Suppressor macrophage treated with lipopolysaccharide for 4 hours (primary cell): ENCODE measurements at places on chromosomes 16 and 17.
A peak's percentile ranks its signal among the peaks of the same experiment; 100 is the strongest.

DNA sequence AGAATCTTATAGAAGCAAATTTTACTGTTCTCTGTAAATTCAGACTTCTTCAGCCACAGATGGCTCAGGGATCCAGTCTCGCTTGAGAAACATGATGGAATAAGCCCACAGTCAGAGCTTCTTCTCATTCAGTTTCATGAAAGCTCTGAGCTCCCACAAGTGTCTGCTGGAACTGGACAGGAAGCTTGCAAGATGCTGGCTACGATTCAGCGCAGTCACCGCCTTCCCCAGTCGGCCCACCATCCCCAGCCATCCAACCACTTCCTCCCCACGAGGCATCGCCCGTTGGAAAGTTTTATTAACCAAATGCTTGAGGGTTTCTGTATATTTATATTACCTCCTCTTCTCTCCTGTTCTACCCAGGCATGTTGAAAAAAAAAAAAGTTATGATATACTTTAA, 171.7 kb downstream of the ZFHX3 start:
- peak; percentile 91 for DNase-seq

GRCh38 chr16:69399361-69399760, 13.6 kb upstream of the TERF2 start:
- DNase-seq, result no peak

DNA sequence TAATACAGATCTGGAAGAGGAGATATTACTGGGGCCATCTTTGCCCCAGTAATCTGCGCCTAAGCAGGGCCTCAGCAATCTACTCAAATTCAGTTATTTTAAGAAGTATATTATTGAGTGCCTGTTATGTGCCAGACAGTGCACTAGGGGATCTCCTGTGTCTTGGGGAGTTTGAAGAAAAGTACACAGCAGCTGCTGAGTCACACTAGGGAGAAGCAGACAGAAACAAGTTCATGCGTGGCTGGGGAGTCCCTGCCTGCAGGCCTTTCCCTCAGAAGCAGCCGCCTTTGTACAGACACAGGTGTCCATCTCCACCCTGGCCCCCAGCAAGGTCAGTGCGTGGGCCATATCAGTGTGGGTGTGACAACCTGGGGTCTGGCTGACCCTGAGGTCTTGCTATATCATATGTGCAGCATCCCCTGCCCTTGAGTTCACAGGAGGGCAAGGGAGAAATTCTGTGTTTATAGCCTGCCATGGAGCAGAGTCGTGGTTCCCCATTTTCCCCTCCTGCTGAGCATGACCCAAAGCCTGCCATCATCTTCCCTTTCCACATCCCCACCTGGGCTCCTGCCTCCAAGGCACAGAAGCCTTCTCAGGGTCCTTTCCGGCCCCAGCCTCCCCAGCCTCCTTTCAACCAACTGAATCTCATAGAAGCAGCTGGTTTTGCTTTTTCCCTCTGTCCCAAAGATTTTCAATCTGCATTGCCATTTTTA, 229.9 kb upstream of the SDK2 start:
- DNase-seq, result peak; percentile 60

GRCh38 chr17:45628019-45628418, 137.5 kb upstream of the PLEKHM1 start:
- no peak for DNase-seq

DNA sequence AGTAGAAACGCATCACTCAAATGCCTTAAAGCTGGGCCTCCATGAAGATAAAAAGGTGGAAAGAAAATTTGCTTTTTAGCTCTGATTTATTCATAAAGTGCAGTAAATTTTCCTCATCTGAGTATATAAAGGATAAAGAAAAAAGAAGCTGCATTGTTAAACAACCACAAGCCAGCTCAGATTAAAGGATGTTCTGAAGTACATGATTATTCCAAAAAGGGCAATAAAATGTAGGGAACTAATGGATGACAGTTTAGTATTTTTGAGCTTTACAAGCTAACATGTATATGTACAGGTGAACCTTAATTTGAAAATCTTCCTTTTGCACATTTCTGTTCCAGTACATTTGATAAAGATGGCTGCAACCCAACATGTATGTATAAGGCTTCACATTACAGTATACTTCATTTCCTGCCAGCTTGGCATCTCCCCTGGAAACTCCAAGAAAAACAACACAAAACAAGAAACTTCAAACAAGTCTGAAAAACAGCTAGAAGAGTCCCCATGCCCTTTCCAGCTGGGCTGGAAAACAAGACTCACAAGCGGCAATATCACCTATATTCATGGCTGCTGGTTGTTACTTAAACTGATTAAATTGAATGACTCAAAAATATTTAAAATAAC, 225.7 kb downstream of the CEP112 start:
- no peak for DNase-seq

- no peak for DNase-seq
Measured at GRCh38 chr16:76576526-76576925, 299.3 kb downstream of the CNTNAP4 start.

GRCh38 chr17:63760771-63761539, 12.4 kb downstream of the CCDC47 start:
- peak; percentile 41 for DNase-seq

DNA sequence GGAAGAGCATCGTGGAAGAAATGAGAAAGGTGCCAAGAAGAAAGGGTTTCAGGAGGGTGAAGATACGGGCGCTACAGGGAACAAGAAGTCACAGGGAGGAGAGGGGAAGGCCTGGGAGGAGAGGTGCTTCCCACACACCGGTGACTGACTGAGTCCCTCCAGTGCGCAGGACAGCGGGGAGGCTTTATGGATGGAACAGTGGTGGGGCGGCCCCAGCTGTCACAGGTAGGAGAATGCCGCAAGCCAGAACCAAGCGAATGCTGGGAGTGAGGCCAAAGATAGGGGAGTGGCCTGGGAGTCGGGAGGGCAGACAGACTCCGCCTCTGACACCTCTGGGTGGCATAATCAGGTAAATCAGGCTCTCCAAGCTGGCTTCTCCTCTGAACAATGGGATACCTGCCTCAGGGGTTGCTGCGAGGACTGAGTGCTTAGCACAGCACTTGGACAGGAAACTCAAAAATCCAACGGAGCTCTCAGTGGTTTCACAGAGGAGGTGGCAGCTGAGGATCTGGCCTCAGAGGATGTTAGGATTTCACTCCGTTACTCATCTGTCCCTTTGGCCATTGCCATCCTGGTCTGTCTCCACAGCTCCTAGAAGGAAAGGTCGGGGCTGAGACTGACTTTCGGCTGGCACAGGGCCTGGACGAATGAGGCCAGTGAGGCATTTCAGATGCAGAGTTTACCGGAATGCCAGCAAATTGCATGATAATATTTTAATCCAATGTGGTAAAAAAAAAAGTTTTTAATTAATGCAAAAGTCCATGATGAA, 717 bp upstream of the CNP start:
- peak; percentile 50 for DNase-seq

DNA sequence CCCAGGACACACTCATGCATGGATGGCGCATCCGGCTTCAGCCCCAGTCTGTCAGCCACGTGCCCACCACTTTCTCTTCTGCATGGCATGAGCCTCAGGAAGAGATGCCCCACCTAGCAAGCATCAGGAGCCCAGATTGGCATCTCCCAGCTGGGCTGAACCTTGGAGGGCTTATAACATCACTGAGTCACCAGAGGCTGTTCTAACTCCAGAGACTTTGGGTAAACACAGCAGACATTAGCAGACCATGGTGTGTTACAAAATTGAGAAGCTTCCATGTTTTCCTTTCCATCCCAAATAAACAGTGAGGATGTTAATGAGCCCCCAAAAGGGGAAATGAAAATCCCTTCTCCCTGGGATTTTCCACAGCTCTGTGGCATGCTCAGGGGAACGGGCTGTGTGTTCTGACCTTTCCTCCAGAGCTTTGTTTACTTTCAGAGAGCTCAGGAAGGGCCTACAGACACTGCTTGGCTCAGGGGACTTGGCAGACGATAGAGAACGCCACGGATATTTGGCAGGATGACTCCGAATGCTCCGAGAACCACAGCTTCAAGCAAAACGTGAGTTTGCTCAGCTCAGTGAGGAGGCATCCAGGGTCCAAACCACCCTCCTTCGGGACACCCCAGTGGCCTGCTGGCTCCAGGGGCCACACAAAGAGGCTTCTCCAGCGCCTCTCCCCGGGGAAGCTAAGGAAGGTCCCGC, 16.5 kb downstream of the GLP2R start:
- DNase-seq, result no peak

DNA sequence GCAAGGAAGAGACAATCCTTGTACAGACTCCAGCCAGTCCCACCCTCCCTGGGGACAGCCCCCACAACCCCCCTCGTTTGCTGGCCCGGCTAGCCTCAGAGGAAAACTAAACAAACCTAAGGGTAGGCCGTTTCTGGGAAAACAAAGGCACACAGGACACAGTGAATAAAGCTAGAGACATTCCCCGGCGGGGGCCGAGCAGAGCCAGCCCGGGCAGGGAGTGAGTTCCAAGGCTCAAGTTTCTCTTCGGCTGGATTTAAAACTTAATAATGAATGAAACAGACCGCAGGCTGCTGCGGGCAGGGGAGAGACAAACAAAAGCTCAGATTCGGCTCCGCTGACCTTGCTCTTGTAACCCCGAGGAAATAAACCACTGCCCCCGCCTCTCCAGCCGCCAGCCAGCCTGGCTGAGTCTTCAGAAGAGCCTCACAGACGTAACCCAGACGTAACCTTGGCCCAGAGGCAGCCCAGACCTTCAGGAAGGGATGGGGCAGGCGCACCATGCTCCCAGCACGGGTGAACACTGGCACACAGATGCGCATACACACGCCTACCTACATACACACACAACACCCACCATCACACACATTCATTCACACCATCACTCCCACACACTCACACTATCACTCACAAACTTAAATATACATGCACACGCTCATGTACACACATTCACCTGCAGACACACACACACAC, 216.0 kb downstream of the ZNF423 start:
- no peak for DNase-seq

DNA sequence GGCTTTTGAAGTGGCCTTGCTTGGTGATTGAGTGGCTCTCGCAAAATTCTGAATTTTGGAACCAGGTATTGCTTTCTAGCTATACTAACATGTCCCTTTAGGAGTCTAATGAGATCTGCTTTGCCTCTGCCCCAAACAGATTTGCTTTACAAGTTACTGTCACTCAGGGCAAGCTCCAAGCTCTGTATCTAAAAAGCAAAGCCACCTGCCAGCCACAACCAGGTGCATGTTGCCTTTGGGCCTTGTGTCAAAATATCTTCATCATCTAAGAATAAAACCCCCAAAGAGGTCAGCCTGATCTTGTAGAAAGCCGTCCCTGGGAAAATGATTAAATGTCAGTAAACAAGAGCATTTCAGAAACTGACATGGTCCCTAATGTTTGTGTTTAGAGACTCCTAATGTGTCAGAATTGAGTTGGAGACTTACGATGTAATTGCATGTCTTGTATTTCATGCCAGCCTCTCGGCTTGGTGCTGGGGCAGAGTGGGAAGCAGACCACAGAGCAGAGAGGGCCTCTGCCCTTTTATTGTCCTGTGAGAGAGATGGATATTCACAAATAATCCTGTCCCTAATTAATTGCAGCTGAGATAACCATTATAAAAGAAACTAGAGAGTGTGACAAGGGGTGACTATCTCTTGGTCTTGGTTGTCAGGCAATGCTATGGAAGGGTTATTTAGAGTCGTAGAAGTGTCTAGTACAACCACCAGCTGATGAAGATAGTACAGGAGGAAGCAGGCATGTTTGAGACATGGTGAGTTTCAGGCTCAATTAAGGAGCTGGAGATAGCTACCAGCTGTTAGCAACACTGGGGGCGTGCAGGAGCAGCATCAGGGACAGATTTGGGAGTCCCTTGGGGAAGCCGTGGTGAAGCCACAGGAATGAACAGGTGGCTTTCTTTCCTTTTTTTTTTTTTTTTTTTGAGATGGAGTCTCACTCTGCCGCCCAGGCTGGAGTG, 90.7 kb downstream of the PITPNC1 start:
- DNase-seq, result no peak

DNA sequence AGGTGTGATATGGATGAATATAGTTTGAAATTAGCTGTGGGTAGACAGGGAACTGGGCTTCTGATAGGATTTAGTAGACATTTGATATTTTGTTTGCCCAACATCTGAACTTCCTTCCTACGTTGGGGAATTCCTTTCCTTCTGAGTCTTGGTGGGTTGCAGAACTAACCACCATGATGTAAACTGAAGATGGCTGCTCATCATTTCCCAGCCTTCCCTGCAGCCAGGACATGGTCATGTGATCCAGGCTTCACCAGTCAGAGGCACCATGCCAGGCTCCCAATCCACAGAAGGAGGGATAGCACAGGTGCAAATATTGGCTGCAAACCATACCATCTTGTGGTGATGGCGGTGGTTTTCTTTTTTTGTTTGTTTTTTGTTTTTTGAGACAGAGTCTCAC, 57.4 kb downstream of the EMP2 start:
- DNase-seq, result peak; percentile 62

- DNase-seq, result no peak
Measured at GRCh38 chr16:30053376-30054015, 12.1 kb upstream of the ALDOA start.

GRCh38 chr17:34619687-34620217, 40.4 kb downstream of the TMEM132E start:
- no peak for DNase-seq

- peak; percentile 70 for DNase-seq
Measured at GRCh38 chr17:1179818-1180742, at the start of gene ABR. TSS of gene ABR (minus strand) at chr17:1179981. CDS start at chr17:1179727, 254 bp downstream.

DNA sequence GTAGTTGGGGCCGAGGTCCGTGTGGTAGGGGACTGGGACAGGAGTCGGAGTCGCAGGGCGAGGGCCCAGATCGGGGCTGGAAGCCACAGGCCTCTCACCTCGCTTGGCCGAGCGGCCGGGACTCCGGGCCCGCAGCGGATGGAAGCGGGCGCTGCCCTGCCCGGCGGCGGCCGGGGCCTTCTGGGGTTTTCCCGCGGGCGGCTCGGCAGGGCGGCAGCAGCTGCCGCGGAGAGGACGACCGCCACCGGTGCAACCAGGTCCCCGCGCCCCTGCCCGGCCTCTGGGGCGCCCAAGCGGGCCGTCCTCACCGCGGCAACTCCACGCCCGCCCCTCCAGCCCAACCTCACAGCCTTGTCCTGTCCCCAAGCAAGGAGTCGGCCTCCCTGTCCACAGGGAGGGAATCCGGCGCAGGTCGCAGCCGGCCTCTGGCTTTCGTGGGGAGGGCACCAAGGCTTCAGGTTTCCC, 15.6 kb upstream of the UTP6 start:
- DNase-seq, result peak; percentile 25

DNA sequence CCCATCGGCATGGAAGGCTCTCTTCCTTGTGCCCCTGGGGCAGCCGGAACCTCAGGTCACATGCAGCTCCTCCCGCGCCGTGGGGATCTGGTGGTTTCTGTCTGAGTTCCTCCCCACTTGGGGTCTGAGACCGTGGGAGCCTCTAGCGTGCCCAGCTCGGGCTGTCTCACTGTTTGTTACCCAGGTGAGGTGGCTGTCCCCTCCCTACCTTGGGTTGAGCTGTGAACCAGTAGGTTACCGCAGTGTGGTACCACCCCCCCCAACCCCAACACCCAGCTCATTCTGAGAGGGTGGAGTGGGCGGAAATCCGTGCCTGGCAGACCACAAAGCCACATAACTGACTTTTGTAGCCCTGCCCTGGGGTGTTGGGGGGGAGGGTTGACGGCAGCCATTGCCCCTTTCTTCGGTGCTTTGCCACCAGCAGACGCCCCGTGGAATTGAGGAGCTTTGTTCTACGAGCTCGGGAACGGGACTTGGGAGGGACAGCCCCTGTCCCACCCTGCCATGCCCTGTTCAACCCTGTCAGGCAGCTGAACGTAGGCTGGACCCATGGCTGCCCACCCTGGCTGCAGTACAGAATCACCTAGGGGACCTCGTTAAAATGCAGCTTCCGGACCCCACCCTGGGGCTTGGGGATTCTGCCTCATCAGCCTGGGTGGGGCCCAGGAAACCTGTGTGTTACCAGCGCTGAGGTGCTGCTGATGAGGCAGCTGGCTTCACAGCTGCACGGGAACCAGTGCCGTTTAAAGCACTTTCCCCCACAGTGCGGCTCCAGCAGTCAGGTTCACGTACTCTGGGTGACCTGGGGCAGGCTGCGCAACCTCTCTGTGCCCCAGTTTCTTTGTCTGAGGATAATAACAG, 18.5 kb downstream of the RAP1GAP2 start:
- DNase-seq, result peak; percentile 29
